DMS79 (cell line): ENCODE measurements at places on chromosomes 7 and 10.

DNA sequence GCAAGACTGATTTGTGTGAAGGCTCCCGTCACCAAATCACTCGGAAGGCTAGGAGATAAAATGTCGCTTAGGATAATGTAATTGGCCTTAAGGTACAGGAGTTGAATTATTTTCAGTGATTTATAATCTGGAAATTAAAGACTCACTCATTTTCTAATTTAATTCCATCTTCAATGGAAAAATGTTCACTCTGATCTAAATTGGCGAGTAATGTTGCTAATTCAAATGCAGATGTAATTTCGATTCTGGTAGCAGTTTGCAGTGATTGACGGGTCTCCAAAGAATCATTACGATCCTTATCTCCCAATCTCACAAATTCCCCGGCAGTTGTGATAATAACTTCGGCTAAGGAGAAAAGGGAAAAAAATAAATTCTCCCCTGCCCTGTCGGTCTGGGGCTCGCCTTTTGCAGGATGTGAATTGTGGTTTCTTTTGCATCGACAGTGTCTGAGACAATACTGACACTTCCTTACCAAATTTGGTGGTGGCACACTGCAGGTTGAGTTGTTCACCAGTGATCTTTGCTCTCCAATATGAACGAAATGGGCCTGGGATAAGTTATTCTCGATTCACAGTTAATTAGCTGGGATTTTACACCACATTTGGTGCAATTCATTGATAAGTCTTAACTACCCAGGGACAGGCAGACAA, 215.1 kb upstream of the GPR26 start:
- no peak for DNase-seq

- no peak for DNase-seq
Observed at GRCh38 chr7:92720604-92721350, 115.6 kb downstream of the CDK6 start.

- no peak for DNase-seq
Observed at GRCh38 chr10:80081801-80082750, 3.6 kb downstream of the TMEM254 start.

DNA sequence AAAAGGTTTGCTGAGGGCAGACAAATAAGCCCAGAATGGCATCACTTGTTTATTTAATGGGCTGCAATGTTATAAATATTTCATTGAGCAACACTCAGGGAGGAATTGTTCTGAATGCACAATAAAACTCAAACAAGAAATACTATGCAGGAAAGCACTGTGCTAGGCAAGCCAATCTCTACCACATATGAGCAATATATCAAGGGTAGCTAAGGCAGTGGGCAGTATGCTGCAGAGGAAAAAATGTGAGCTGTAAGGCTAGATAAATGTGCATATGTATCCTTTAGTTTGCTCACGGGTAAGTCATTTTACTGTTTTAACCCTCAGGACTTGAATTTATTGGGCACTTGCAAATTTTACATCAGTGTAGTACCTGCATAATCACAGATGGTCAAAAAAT, 349.6 kb downstream of the CDC14C start:
- no peak for DNase-seq

DNA sequence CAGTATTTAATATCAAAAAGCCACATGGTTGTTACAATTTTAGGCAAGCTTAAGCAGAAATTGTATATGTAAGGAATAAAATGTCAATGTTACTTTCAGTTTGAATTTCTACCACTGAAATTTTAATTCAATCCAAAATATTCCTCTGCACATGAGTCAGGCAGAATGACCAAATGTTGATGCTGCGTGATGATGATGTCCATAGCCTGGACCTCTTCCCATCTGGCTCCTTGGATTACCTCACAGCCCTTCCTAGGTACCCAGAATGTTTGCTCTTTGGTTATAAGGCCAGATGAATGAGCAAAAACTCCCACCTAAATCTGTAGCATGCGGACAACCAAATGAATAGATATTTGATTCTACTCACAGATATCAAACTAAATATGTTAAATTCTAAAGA, 258.3 kb upstream of the IMMP2L start:
- no peak for DNase-seq

GRCh38 chr7:114008696-114009095, 89.9 kb upstream of the PPP1R3A start:
- no peak for DNase-seq
